ENCODE measurements at places on chromosomes 16 and 17.
A peak's percentile ranks its signal among the peaks of the same experiment; 100 is the strongest.

GRCh38 chr16:89044418-89045180 is 49.1 kb upstream of the ACSF3 start:
- peak; percentile 60 for DNase-seq

GRCh38 chr16:67474551-67475455 is 6.2 kb downstream of the ATP6V0D1 start:
- DNase-seq = peak; percentile 10

- DNase-seq = peak; percentile 12
Observed at GRCh38 chr16:87812200-87812656, 46.4 kb upstream of the KLHDC4 start.

GRCh38 chr17:78421534-78422266 is 43.3 kb downstream of the PGS1 start:
- peak; percentile 37 for DNase-seq

All from NCI-H1092 treated with DMSO at 0.1 percent for 48 hours (cell line).